ENCODE measurements at places on chromosomes 2 and 18.

DNA sequence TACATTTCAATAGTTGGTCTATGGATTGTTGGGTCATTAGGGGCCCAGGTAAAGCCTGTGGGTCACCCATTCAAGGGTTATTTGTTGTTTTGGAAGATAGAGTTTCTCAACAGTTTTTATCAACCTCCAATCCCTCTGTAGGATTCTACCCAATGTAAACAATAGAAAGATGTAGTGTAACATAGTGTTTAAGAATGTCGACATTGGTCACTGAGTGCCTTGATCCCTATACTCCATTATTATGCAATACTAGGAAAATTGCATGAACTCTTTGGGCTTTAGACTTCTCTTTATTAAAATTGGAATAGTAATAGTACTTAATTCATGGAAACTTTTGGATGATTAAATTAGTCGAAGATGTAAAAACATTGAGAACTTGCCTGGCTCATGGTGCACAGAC is 292.1 kb downstream of the GPD2 start:
- DNase-seq = no peak

- no peak for DNase-seq
Measured at GRCh38 chr18:61093965-61094364, 239.3 kb upstream of the CDH20 start.

DNA sequence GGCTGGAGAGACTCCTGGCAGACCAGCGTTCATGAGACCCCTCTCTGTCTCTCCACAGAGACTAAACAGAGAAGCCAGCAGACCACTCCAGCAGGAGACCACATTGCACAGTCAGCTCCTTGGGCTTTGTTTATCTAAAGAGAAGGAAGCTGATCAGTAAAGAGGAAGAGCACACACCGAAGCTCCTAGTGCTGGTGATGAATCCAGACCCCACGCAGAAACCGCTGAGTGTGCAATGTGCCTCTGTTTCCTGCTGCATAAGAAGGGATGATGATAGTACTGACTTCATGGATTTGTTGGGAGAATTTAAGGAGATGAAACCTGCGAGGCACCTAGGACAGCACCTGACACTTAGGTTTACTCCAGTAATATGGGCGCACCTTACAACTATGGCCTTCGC is 544.1 kb upstream of the ID2 start:
- no peak for DNase-seq

DNA sequence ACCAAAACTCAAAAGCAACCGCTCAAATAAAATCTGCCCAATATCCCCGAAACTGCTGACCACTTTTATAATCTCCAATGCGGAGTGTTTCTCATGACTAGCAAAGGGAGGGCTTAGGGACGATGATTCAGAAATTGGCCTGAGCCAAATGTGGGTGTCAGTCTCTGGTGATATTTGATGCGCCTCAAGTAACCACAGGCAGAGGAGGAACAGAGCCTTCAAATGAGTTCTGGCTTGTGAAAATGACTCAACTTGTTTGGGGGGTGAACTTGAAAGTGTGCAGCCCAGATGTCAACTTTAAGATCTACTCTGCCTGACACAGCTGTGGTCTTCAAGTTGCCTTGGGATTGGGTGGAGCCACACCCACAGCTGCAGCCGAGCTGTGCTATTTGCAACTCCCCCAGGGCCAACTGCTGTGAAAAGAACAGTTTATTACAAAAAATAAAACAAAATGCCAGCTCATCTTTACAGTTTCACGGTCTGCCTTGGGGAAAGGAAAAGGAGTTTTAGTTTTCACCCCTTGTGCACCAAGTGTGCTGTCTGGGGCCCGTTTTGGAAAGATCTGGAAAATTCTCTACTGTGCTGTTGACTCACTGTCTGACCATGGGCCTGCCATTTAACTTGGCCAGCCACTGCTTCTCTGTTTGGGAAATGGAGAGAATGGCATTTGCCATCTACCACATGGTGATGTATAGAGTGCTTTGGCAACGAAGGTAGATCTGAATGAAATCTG is 222.1 kb downstream of the MTX2 start:
- peak; percentile 97 for DNase-seq

DNA sequence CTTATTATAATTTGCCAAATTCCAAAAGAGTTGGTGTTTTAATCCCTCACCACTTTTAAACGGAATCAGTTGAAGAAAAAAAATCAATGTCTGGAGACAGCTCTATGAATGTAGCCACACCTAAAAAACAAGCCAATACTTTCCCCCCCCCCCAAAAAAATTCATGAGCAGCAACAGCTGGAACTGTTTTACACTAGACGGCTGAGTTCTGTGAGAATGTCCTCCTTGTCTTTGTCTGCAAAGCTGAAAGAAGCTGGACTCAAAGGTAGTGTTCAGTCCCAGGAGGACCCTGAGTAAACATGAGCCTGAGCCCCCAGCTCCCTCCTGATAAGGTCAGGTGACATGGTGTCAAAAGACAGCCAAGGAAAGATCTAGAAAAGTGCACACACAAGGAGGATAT is 68.2 kb downstream of the ZNF521 start:
- DNase-seq = no peak

GRCh38 chr2:157172866-157173578 is 84.5 kb upstream of the GALNT5 start:
- DNase-seq = peak; percentile 83

- DNase-seq = no peak
Measured at GRCh38 chr2:42554392-42554791, 14.0 kb upstream of the MTA3 start.

DNA sequence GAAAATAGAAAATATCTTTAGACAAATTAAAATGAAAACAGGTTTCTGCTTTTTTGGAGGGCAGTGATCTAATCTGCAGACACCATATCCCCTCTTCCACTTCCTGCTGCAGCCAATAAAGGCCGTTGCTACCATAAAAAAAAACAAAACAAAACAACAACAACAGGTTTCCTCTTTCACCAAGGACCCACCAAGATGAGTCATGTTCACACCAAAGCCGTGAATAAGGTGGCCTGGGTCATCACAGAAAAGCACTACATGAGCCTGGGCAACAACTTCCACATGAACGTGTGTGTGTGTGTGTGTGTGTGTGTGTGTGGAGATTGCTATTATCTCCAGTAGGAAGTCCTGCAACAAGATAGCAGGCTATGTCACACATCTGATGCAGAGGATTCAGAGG is 24.8 kb upstream of the TFCP2L1 start:
- DNase-seq = no peak

- no peak for DNase-seq
Measured at GRCh38 chr2:42838133-42838532, 45.8 kb upstream of the HAAO start.

GRCh38 chr2:208125251-208125650 is 927 bp upstream of the CRYGD start:
- DNase-seq = no peak

DNA sequence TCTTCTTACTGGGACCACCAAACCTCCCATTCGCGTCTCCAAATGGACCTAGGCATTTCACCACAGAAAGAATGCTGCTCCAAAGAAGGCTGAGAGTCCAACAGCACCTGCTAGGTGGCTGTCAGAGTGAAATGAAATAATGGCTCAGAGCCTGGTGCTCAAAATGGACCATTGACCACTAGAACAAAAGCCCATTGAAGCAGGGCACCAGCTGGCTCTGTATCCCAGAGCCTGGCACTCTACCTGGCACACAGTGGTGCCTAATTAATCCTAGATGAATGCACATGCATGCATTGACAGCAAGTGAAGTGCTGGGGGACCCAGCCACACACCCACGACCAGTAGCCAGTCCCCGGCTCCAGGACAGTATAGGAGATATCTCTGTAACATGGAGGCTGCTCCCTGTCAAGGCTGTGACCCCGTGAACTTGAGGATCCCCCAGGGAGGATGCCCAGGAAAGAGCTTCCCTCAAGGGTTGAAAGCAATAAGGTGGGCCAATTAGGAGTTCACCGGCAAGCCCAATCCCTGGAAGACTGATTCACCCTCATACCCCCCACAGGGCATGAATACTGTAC is 261.3 kb downstream of the TNS1 start:
- no peak for DNase-seq

GRCh38 chr2:188726626-188727247 is 247.4 kb upstream of the COL3A1 start:
- DNase-seq = peak; percentile 51

- no peak for DNase-seq
Measured at GRCh38 chr2:127891811-127892210, 6.1 kb upstream of the AMMECR1L start.

DNA sequence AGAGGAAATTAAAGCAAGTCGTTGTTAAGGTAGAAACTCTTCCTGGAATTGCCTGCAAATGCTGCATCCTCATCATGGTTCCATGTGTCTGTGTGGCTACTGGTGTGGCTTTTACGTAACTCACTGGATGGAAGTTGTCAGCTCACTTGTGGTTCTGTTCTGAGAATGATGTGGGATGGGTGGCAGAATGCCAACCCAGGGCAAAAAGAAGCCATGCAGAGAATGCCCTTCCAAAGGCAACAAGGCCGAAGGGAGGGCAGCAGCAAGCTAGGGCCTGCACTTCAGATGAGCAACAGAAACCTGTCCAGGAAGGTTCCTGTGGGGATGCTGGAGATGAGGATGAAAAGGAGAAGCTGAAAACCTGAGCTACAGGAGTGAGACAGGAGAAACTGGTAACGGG is 10.4 kb upstream of the NAPG start:
- DNase-seq = no peak

DNA sequence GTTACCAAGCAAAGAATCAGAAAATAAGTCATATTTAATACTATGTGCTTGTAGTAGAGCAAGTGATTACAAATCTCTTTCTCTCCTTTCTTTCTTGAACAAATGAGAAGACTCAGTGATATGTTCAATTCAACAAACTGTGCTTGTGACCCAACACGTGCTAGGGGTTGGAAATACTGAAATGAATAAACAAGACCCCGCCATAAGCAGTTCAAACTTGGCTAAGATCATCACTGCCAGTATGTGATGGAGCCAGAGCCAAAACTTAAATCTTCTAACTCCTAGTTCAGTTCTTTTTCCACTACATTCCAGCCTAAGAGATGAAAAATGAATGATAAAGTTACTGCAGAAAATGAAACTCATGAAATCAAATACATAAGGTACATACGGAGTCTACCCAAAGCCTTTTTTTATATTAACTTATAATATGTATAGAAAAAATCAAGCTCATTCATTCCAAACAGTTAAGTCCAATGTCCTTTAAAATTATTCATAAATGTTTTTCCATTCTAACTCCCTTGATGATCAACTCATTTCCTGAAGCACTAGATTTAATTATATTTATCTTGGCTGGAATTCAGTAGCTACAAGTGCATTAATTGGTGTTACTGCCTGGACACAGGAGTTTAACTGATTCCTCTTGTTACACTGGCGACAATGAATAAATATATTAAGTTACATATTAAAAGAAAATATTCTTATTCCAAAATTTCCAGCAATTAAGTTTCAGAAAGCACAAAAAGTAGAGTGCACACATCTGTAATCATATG is 36.0 kb downstream of the GALNT3 start:
- no peak for DNase-seq

DNA sequence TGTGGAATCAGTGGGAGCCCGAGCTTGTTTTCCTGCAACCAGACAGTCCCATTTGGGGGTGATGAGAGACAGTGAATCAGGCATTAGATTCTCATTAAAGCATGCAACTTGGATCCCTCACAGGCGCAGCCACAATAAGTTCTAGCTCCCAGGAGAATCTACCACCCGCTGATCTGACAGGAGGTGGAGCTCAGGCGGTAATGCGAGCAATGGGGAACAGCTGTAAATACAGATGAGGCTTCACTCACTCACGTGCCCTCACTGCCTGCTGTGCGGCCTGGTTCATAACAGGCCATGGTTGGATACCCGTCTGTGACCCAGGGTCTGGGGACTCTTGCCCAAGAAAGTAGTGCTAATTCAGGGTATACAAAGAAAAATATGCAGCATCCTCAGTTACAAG is 144.8 kb upstream of the RGPD4 start:
- DNase-seq = no peak

DNA sequence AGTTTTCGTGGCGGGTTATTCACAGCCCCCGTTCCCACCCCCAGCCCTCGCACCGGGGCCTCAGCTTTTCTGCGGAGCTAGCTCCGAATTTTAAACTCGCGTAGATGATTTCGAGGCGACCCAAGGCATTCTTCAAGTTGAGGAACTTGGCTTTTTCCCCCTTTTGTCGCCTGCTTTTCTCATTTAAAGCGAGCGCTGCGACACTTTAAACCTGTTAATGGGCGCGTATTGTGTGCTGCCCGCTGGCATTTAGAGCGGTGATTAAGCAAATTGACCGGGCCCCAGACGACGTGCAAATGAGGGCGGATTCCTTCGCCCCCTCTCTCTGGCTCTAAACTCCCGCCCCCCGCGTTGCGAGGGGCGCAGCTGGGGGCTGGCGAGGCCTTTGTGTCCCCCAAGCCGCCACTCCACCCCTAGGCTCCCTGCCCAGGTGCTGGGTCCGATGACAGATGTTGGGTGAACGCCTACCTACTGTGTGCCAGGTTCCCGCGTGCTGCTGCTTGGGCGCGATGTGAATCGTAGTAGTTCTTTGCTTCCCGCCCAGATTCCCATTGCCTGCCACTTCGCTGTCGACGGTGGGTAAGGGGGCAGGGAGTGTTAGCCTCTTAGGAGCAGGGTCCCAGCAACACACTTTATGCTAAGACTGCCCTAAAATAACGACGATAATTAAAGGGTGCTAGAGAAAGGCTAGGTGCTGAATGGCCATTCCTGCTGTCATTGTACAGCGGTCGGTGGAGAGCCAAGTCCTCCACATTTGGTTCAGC is 1.9 kb downstream of the TCF7L1 start:
- no peak for DNase-seq

DNA sequence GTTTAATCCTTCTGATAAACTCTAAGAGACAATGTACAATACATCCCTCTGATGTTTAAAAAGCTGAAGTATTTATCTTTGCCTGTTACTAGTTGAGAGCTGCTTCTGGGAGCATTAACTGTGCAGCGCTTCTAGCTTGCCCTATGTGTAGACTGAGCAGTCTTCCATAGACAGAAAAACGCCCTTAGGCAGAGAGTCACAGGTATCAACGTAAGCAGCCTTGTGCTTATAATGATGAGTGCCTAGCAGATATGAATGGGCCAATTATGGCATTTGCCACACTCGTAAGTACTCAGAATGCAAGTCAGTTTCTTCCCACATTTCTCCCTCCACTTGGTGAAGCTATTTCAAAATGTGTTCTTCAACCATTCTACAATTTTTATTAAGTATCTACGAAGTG is 731.1 kb upstream of the SLC8A1 start:
- DNase-seq = no peak

DNA sequence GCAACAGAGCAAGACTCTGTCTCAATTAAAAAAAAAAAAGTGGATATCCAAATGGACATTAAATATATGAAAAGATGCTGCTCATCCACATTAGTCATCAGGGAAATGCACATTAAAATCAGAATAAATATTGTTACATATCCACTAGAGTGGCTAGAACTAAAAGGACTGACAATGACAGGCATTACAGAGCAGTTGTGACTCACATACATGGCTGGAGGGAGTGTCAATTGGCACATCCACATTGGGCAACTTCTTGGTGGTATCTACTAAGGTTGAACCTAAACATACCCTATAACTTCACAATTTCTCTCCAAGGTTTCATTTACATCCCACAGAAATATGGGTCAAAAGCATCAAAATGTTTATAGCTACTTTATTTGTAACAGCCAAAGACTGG is 14.0 kb upstream of the DNER start:
- no peak for DNase-seq

Measured in fibroblast of gingiva (primary cell).